IPS DF 6.9 (cell line): ENCODE measurements at places on chromosomes 16 and 17.
A peak's percentile ranks its signal among the peaks of the same experiment; 100 is the strongest.

DNA sequence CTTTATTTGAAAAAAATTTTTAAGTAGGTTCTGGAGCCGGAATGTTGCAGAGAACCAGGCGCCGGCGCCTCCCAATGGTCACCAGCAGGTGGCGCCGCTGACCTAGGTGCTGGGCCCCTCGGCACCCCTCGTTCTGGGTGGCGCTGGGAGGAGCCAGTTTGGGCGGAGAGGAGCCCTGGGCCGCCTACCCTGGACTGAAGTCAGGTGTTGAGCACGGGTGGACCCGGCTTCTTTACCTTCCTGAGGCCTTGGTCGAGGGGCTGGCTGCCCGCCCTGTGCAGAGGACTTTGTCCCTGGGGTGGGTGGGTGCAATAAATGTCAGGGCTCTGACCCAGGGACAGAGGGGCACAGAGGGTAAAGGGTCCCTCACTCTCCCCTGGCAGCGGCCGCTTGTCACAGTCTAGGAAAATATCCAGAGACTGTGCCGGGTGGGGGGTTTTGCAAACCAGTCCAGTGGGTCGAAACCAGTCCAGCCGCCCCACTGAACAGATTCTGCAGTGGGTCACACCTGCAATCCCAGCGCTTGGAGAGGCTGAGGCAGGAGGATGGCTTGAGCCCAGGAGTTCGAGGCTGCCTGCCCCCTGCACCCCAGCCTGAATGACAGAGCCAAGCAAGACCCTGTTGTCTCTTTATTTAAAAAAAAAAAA, 30.1 kb upstream of the TNFRSF13B start:
- DNase-seq: peak; percentile 47

- DNase-seq: no peak
Measured at GRCh38 chr16:85611444-85612190, 1.5 kb upstream of the GSE1 start.

- DNase-seq: no peak
Measured at GRCh38 chr17:5355421-5356129, 63.9 kb downstream of the NUP88 start.

DNA sequence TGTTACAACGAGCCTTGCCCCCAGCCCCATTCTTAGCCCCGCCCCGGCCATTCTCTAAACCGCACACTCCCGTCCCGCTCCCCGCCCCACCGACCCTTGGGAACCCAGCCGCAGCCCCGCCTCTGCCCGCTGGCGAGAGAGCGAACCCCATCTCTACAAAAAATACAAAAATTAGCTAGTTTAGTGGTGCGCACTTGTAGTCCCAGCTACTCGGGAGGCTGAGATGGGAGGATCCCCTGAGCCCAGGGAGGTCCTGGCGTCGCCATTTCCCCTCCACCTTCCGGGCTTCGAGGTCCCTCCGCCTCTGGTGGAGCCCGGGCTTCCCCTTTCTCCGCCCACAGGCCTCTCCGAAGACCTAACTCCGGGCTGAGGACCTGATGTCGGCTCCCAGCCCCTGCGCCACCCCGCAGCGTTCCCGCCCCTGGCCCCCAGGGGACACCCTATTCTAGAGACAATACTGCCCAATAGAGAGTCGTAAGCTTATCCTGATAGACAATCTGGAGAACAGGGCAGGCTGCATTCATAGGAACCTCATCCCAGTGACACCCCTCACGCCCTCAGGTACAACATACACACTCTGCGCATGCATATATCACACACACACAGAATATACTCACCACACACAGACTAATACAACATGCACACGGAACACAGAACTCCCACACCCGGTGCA, 480 bp upstream of the PROCA1 start:
- DNase-seq: no peak

- DNase-seq: no peak
Measured at GRCh38 chr17:58331815-58332777, 3.5 kb upstream of the TSPOAP1 start.

GRCh38 chr17:59492091-59492451, 73.3 kb upstream of the DHX40 start:
- DNase-seq: no peak

GRCh38 chr17:74790161-74791058, 14.3 kb upstream of the NAT9 start:
- no peak for DNase-seq

GRCh38 chr16:67191411-67191994, 452 bp upstream of the E2F4 start:
- no peak for DNase-seq

DNA sequence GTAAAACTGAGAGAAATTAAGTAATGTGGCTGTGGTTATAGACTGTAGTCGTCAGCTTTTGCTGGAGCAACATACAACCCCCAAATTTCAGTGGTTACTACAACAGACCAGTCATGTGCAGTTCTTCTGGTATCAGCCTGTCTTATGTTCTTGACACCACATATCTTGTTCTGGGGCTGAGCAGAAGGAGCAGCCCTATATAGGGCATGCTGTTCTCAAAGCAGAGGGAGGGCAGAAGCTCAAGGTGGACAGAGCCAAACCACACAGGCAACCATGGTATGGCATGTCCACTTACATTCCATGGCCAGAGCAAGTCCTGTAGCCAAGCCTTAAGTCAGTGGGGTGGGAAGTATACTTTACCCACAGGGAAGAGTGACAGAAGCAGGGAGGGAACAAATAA, 7.7 kb downstream of the PRKAR1A start:
- DNase-seq: no peak

GRCh38 chr17:17051791-17052461, 9.7 kb downstream of the MPRIP start:
- no peak for DNase-seq

DNA sequence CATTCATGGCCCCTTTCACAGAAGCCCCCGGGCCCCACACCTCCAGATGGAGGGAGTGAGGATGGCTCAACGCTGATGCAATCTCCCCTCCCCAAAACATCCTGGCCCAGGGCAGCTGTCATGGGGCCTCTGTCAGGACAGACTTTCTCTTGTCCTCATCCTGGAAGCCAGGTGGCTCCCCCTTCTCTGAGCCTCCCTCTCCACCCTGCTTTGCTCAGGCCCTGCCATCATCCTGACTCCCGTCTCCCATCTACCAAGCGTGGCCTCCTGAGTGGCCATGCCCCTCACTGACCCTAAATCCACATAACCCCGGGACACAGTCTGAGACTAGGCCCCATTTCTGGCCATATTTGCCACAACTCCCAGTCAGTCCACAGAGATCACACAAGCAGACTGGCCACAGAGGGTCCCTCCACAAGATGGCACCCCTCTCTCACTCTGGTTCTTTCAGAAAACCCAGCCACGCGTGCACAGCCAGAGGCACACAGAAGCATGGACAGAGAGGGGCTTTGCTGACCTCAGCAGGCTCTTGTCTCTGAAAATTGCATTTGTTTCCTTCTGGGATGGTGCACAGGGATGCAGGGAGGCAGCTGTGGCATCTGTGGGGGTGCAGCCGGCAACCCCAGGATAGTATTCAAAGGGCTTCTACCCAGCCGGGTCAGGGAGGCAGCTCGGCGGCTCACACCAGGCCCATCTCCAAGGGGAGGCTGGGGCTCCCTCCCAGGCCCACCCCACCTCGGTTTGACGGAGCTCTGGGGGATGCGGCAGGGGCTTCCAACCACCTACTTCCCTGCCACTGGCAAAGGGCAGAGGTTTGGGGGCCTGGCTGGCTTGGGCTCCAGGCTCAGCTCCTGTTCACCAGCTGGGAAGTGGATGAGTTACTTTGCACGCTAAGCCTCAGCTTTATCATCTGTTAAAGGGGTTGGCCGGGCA, 16.9 kb downstream of the DOC2B start:
- no peak for DNase-seq

DNA sequence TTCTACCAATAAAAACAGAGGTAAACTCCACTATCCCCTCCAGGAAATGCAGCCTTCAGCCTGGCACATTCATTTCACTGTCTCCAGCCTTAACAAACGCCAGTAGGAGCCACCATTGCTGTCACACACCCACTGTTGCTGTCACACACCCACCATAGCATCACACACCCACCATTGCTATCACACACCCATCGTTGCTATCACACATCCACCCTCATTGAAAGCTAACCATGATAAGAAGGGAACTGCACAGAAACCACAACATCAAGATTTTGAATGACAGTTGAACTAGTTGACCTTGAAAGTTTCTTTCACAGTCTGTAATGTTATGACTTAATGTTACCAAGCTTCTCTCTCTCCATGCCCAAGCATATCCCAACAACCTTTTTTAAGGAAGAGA, 38.1 kb downstream of the SHCBP1 start:
- DNase-seq: no peak

- no peak for DNase-seq
Measured at GRCh38 chr16:48523415-48524204, 86.4 kb downstream of the N4BP1 start.

DNA sequence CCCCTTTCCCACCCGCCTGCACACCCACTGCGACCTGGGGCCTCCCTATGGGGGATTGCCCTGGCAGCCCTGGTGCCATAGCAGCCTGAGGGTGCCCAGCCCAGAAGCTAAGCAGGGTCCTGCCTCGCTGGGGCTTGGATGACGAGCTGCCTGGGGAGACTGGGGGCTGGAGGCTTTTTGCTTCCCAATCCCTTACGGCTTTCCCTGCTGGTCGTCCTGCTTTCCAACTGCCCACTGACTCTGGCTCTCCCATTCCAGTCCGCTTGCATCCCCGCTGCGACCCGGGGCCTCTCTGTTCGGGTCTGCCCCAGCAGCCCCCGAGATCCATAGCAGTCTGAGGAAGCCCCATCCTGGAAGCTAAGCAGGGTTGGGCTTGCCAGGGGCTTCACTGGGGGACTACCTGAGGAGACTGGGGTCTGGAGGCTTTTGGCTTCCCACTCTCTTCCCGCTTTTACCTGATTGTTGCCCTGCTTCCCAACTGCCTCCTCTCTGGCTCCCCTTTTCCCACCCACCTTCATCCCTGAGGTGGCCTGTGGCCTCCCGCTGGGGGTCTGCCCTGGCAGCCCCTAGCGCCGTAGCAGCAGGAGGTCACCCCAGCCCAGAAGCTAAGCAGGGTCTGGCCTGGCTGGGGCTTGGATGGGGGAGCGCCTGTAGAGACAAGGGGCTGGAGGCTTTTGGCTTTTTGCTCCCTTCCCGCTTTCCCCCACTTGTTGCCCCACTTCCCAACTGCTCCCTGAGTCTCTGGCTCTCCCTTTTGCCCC, 2292.8 kb downstream of the TP53TG3F start:
- DNase-seq: no peak

DNA sequence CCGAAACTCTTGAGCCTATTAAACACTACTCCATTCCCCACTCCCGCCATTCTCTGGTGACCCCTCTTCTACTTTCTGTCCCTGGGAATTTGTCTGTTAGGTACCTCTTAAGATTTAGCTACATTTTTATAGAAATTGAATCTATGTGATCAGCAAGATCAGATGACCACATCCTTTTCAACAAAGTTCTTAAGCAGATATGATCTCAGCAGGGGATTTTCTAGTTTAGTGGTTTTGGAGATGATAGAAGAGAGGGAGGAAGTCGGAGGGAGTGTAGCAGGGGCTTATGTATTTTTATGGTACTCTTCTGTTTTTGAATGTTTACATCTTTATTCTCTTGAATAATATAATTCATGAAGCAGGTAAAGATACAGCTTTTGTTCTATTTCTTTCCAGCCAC, 40.8 kb downstream of the RPA1 start:
- no peak for DNase-seq

- DNase-seq: no peak
Measured at GRCh38 chr17:16425698-16426659, 10.6 kb downstream of the TRPV2 start.

DNA sequence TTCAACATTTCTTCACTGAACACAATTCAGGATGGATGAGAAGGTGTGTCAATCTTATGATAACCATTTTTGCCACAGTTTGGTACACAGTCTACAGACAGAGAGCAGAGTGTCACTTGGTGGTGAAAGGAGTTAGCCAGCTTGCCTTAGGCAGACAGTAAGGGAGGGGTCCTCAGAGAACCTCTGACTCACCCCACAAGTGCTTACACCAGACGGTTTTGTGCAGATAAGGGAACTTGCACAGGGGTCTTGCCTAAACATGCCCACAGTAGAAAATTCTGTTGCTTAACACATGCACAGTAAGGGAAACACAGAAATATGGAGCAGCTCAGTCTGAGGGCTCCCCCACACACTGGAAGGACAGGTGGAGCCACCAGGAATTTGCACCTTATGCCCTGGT, 204.5 kb upstream of the CDH8 start:
- DNase-seq: no peak

DNA sequence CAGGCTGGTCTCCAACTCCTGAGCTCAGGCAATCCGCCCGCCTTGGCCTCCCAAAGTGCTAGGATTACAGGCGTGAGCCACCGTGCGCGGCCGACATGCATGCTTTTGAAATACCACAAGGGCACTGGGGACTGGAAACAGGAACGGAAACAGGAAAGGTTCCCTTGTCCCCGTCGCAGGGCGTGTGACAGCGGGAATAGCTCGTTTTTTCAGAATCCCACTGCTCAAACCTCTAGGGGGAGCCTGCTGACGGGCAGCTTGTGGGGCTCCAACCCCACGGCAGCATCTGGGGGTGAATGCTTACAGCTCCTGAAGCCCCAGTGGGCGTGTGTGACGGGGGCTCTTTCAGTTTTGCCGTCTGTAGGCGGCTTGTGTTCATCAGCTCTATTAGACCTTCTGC, 18.8 kb upstream of the ASGR2 start:
- no peak for DNase-seq

GRCh38 chr16:52450241-52450640, 96.7 kb downstream of the TOX3 start:
- DNase-seq: no peak

DNA sequence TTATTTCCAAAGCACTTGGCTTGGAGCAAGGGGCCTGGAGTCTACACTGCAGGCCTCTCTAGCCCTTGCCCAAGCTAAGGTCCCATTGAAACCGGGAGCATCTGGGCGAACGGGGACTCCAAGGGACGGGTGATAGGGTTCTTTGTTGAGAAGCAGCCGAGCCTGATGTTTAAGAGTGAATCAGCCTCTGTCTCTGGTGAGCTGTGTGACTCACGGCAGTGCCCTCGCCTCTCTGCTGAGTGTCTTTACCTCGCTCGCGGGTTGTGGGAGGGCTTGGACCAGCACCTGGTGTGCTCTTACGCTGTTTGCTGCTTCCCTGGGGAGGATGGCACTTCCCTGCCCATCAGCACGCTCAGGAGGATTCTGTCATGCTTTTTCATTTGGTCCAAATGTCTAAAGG, 1.3 kb downstream of the HGS start:
- no peak for DNase-seq

DNA sequence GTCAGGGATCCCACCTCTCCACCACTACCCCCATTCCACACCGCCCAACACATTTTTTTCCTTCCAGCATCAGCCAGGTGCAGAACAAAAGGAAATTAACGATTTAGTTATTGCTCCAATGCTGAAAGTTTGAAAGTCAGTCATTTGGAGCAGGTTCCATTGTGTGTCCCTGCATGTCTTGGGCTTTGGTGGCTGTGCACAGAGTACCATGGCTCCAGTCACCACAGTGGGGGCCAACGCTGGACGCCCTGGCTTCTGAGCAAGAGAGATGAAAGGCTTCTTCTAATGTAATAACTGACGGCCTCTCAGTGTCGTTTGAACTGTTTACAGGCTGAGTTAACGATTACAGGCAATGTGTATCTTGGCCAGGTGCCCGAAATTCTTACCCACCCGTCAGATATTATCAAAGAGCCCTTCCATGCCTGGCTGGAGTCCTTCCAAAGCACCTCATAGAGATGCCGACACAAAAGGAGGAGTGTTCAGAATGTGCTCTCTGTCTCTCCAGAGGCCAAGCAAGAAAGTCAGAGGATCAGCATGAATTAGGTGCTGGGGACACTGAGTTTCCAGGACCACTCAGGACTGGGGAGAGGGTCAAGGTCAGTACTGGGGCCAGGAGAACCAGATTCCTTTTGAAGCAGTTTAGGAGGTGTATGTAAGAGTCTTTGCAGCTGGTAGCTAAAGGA, 25.9 kb downstream of the RNF43 start:
- DNase-seq: no peak
